Prostate gland (tissue), 2 donors: ENCODE measurements at places on chromosomes 7 and 10. TPM values are rescaled to one million over a fixed set of nuclear protein-coding genes. Genes with fewer than 3 reads are reported as not detected.

A1CF gene
- not detected for total RNA-seq

GCK gene
- total RNA-seq: 0.91 TPM

PLEKHS1 gene
- total RNA-seq: 1.9 TPM

ZNF736 gene
- total RNA-seq: 23.4 TPM

ARHGAP12 gene
- total RNA-seq: 44.9 TPM

NUPR2 gene
- 40.4 TPM for total RNA-seq

DNA sequence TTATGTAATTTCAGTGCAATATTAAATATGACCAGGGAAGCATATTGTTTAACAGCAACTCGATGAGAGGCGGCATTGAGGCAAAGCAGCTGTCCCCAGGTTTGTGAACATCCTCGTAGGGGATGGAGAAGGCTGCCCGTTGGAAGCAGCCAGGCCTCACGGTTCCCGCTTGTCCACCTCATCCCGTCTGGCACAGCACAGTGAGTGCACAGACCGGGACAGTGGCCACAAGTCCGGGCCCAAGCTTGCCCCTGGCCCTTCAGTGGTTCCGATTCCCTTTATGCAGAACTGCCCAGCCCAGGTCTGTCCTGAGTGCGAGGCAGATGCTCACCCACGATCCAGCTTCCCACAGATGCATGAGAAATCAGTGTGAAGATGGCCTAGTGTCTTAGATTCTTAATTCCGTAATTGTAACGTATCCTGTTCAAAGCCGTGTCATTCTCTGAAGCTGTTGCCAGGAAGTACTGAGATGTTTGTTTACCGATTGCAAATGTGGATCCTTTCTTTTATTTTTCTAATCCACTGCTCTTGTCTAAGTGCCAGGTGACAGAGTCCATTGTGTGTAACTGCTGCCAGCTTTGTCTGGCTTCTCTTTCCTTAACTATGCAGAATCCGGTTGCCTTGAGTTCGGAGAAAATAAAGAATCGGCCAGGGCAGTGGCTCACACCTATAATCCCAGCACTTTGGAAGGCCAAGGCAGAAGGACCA, 35.5 kb downstream of the PFKP start:
- peak overlapping the region; percentile 3 for H3K4me3 ChIP-seq
- H3K4me1 ChIP-seq: peaks cover 11% of the 10 kb centered on the region
- peak; percentile 58 for DNase-seq
- peak overlapping the region; percentile 63 for H3K27ac ChIP-seq
- H3K27me3 ChIP-seq: no peaks in the 10 kb centered on the region

- H3K4me1 ChIP-seq: no peaks in the 10 kb centered on the region
- no peak for DNase-seq
- H3K27ac ChIP-seq: no peak overlapping the region
- H3K36me3 ChIP-seq: no peaks in the 10 kb centered on the region
- no peak overlapping the region for H3K4me3 ChIP-seq
Observed at GRCh38 chr10:74419958-74420375, 268.9 kb downstream of the ADK start.

DNA sequence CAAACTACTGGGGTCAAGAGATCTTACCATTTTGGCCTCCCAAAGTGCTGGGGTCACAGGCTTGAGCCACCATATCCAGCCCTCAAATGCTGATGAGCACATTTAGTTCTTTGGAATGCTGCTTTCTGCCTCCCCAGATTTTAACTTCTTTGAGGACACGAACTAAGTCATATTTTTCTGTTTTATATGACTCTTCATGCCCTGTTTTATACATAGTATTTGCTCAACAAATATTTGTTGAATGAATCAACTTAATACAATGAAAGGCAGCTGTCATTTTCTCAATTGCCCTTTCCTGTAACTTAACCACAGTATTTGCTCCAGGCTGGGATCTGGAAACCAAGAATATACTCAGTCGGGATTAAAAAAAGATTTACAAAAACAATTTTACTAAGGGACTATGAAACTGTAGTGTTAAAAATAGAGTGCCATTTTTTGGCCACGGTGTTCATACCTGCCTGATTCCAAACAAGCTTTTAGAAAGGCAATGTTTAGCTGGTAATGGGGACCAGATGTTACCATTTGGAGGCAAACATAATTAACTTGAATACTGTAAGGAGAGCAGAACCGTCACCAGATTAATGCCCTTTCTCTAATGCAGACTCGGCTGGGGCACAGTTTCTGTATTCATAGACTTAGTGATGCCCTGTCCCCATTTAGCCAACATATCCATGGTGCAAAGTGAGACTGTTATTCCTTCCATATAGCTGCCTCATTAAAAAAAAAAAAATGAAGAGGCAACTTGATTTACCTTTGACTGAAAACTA, 117.6 kb downstream of the NRP1 start:
- H3K27ac ChIP-seq: no peak overlapping the region
- H3K4me1 ChIP-seq: no peaks in the 10 kb centered on the region
- no peaks in the 10 kb centered on the region for H3K27me3 ChIP-seq
- no peaks in the 10 kb centered on the region for H3K36me3 ChIP-seq
- no peak overlapping the region for H3K4me3 ChIP-seq

GRCh38 chr7:33651998-33652515, 253.3 kb upstream of the BMPER start:
- H3K27ac ChIP-seq: no peak overlapping the region
- DNase-seq: no peak
- no peak overlapping the region for H3K4me3 ChIP-seq
- H3K4me1 ChIP-seq: no peaks in the 10 kb centered on the region
- H3K36me3 ChIP-seq: no peaks in the 10 kb centered on the region

- peak overlapping the region; percentile 99 for H3K27ac ChIP-seq
- H3K4me3 ChIP-seq: peak overlapping the region; percentile 98
- peaks cover 5% of the 10 kb centered on the region for H3K4me1 ChIP-seq
- H3K36me3 ChIP-seq: no peaks in the 10 kb centered on the region
- DNase-seq: peak; percentile 22
Observed at GRCh38 chr10:75396631-75397495, 4.7 kb downstream of the ZNF503 start.

DNA sequence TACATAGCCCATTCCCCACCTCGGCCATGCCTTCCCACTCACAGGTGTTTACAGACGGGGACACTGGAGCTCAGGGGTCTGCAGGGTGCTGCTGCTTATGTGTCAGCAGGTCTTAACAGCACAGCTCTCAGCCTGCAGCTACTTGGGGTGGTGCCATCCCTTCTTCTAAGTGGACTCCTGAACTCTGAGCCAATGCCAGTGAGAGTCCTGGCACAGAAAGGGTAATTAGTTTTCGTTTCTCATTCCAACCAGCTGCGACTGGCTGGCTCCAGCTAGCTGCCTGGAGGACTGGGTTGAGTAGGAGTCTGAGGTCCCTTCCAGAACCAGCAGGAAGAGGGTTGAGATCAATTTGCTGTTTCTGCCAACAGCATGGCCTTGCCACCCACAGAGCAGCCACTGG, 88.3 kb upstream of the AGK start:
- H3K4me3 ChIP-seq: no peak overlapping the region
- H3K27me3 ChIP-seq: no peaks in the 10 kb centered on the region
- no peaks in the 10 kb centered on the region for H3K36me3 ChIP-seq
- no peaks in the 10 kb centered on the region for H3K4me1 ChIP-seq

- H3K27me3 ChIP-seq: no peaks in the 10 kb centered on the region
- no peaks in the 10 kb centered on the region for H3K4me1 ChIP-seq
- H3K4me3 ChIP-seq: no peak overlapping the region
- H3K27ac ChIP-seq: no peak overlapping the region
- no peaks in the 10 kb centered on the region for H3K36me3 ChIP-seq
- DNase-seq: no peak
Observed at GRCh38 chr10:118565301-118566075, 30.0 kb downstream of the PRLHR start.

- no peaks in the 10 kb centered on the region for H3K27me3 ChIP-seq
- H3K4me1 ChIP-seq: no peaks in the 10 kb centered on the region
- H3K4me3 ChIP-seq: no peak overlapping the region
- no peak for DNase-seq
- no peaks in the 10 kb centered on the region for H3K36me3 ChIP-seq
- peak overlapping the region; percentile 41 for H3K27ac ChIP-seq
Observed at GRCh38 chr10:92756201-92757065, 66.7 kb downstream of the HHEX start.

DNA sequence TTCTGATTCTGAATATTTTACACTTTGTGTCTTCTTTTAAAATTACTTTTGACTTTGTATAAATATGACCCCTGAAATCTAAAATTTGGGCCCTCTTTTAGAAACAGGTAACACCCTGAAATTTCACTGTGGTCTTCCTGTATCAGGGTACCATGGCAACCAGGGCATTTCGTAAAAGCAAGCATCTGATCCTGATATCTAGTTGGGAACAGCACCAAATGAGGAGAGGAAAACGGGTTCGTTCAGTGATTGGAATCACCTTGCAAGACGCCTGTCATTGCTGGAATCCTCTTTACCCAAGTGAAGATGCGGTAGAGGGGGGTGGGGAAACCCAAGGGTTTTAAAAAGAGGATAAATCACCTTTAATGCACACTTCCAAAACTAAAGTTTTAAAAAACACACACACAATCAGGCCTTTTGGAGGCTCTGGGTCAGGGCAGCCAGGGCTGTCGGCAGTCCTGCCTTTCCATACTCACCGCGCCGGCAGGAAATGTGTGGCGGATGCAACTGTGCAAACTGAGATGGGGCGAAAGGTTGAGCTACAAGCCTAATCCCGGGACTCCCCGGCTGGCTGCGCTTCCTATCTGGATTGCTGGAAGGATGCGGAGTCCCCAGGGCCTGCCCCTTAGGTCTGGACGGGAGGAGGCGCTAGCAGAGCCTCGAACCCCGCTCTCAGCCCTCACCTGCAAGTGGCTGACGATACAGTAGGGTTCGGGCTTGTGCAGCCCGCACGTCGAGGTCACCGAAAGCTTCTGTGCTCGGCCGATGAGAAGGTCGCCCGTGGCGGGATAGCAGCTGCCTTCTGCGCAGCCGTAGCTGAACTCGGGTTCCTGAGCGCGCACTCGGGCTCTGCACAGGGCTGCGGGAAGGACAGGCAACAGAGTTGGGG, 1.8 kb downstream of the LAMB1 start:
- H3K4me1 ChIP-seq: peaks cover 4% of the 10 kb centered on the region
- H3K4me3 ChIP-seq: peak overlapping the region; percentile 48
- H3K27me3 ChIP-seq: peaks cover 3% of the 10 kb centered on the region

GRCh38 chr10:24346877-24347519, 138.1 kb downstream of the KIAA1217 start:
- H3K36me3 ChIP-seq: no peaks in the 10 kb centered on the region
- no peaks in the 10 kb centered on the region for H3K27me3 ChIP-seq
- peaks cover 4% of the 10 kb centered on the region for H3K4me1 ChIP-seq
- no peak for DNase-seq
- H3K4me3 ChIP-seq: no peak overlapping the region

- H3K36me3 ChIP-seq: no peaks in the 10 kb centered on the region
- DNase-seq: no peak
- no peaks in the 10 kb centered on the region for H3K4me1 ChIP-seq
- H3K4me3 ChIP-seq: no peak overlapping the region
Observed at GRCh38 chr7:36810489-36810888, 86.2 kb upstream of the AOAH start.

DNA sequence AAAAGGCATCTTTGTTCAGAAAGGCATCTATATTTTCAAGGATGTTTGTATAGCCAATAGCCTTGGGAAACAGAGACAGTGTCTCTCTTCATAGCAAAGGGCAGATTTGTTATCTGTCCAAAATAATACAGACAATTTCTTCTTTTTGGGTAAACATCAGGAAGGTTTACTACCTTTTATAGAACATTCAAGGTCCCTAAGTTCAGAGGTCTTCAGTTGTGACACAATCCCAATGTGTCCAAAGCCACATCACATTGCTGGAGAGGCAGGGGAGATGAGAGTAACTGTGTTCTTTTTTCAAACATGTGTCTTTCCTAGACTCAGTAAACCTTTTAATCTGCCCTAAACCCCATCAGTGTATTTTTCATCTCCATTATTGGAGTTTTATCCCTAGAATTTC, 33.6 kb upstream of the FAM13C start:
- no peaks in the 10 kb centered on the region for H3K4me1 ChIP-seq
- no peaks in the 10 kb centered on the region for H3K27me3 ChIP-seq
- no peak for DNase-seq
- H3K36me3 ChIP-seq: no peaks in the 10 kb centered on the region
- no peak overlapping the region for H3K4me3 ChIP-seq

GRCh38 chr10:33136781-33137180, 178.8 kb upstream of the ITGB1 start:
- no peak for DNase-seq
- H3K36me3 ChIP-seq: no peaks in the 10 kb centered on the region
- no peaks in the 10 kb centered on the region for H3K27me3 ChIP-seq
- H3K4me3 ChIP-seq: no peak overlapping the region
- H3K27ac ChIP-seq: no peak overlapping the region
- no peaks in the 10 kb centered on the region for H3K4me1 ChIP-seq

GRCh38 chr10:29634764-29635625, at the start of gene SVIL:
SVIL (minus strand) TSS chr10:29634971; CDS start chr10:29555058, 79,913 bp downstream.
- no peak within 1 kb of the TSS for H3K4me3 ChIP-seq
- peak within 1 kb of the TSS; percentile 78 for H3K27ac ChIP-seq
- H3K27me3 ChIP-seq: no peaks in the 10 kb centered on the region
- peak; percentile 56 for DNase-seq
